CD4-positive, alpha-beta T cell treated with Interferon gamma for 1 hour (primary cell): ENCODE measurements at places on chromosomes 7 and 10.

DNA sequence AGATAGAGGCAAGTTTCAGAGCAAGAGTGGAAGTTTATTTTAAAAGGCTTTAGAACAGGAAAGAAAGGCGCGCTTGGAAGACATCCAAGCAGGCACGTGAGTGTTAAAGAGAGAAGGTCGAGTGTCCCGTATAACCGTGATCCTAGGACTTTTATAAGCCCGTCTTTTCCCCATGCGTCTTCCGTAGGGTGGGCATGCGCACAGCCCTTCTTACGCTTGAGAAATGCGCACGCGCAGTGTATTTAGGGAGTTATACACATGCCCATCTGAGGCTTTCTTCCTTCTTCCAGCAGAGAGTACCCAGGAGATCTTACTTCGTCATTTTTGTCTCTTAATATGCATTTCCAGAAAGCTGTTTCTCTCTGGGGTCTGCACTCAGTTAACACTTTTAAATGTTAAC lies 52.4 kb downstream of the CALD1 start:
- DNase-seq, result no peak

GRCh38 chr10:60425392-60426110 lies 35.9 kb upstream of the ANK3 start:
- no peak for DNase-seq

GRCh38 chr7:80942261-80943041 lies 23.6 kb upstream of the SEMA3C start:
- DNase-seq, result no peak

GRCh38 chr10:103917302-103918052 lies 507 bp downstream of the STN1 start:
- no peak for DNase-seq

GRCh38 chr10:1464881-1465417 lies 272.4 kb downstream of the ADARB2 start:
- no peak for DNase-seq

DNA sequence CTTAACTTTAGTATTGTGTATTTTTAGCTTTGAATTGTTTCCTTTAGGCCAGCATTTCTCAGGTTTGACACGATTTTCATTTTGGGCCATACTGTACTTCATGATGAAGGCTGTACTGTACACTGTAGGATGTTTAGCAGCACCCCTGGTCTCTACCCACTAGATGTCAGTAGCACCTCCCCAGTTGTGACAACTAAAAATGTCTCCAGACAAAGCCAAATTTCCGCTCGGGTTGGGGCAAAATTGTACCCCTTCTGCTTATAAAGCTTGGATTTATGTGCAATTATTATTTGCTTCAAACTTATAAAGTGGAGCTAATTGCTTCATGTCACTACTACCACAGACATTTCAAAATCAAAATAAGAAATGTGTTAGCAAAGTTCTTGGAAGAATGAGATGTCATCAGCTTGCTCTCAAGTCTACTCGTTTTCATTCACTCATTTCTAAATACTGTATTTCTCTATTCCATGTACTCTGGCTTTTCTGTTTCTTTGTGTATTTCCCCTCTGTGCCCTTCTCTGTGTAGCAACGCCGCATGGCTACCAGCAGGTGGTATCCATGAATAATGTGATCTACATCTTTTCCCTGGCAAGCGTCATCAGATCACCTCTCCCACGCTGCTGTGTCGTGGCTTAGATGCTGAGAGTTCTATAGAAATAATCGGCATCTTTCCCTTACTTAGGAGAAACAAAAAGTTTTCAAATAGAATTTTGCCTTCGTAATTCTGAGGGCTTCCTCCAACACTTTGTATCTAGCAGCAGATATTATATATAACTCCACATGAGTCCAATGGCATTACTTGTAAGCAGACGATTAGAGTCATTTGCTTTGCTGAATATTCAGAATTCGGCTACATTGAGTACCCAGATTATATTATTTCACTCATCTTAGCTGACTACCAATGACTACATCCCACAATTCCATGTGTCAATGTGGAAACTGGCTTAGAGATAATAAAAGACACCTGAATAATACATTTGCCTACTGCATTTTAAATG lies 47.8 kb upstream of the CALCR start:
- no peak for DNase-seq

DNA sequence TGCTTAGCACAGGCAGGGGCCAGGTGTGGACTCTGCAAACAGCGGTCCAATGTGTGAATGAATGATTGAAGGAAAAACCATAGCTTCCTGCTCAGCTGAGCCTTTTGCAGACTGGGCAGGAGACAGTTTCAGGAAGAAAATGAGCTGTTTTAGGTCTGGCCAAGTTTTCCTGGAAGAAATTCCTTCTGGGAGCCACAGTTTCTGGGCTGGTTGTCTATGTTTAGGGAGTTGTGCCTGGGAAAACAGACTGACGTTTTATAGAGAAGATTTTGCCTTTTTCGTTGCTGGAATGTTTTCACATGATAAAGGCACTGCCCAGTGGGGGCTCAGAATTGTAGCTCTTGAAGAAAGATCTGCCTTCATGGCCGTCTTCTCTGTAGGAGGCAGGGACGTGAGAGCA lies 255.1 kb downstream of the CCSER2 start:
- no peak for DNase-seq

- no peak for DNase-seq
These were observed 16.3 kb upstream of the MYL7 start for GRCh38 chr7:44157116-44158080.

GRCh38 chr10:84140036-84140379 lies 699 bp downstream of the GHITM start:
- DNase-seq, result peak; percentile 12

DNA sequence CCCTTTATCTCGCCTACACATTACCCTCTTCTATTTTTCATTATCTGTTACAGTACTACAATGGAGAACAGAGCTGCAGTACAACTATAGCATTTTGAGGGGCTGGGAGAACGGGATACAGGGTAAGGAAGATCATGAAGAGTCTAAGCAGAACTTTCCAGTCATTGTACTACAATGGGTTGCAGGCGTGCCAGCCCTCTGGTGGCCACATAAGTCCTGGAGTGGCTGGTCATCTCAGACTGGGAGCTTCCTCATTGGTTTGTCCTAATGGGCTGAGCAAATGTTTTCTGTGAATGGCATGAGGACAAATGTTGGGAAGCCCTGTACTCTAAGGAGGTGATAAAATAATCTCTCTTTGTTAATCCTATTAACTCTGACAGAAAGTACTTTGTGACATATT lies 33.0 kb downstream of the TMEM106B start:
- no peak for DNase-seq

DNA sequence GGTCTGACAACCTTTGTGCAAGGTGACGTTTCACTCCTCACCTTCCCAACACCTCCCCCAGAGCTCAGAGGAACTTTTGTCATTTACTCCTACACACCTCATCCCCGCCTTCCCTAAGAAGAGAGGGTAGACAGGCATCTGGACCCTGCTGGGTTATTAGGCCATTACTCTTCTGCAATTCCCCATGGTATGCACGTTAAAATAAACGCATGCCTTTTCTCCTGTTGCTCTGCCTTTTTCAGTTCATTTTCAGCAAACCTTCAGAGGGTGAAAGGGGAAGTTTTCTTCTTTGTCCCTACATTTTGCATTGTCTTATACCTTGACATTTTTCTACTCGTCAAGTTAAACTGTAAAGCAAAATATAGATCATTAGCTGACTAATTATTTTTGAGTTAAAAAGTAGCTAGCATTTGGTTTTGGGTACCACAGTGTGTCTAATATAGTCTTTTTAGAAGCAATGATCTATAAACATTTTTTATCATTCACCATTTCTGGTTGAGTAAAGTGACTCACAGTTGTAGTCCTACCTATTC lies 10.5 kb upstream of the EDRF1 start:
- no peak for DNase-seq

DNA sequence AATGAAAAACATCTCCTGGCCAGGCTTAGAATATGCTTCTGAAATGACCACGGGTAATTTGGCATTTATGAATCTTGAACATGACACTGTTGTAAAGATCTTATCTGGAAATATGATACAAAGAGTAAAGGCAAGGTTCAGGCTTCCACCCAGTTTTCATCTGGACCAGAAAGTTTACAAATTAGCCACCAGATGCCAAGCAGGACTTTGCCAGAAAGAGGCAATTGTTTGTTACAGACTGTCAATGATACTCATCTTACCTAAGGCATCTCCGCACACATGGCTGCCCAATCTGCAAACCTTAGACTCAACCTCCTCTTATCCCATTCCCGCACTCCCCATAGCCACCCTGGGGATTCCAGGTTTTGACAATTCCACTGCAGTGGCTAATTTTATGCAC lies 795.3 kb downstream of the TYW1 start:
- no peak for DNase-seq

GRCh38 chr10:72337722-72338121 lies 17.0 kb downstream of the DNAJB12 start:
- DNase-seq, result no peak
